ENCODE measurements at places on chromosomes 11 and 22. TPM values are rescaled to one million over a fixed set of nuclear protein-coding genes. Genes with fewer than 3 reads are reported as not detected.

Gene MUC5AC
- not detected for total RNA-seq

Gene APOL3
- 32.4 TPM for total RNA-seq

Gene NCF4
- not detected for total RNA-seq

Gene CNGA4
- total RNA-seq, result 0.17 TPM

Gene CHRNA10
- total RNA-seq, result 0.50 TPM

Gene CNIH2
- 0.17 TPM for total RNA-seq

Gene FGF4
- not detected for total RNA-seq

Gene PEX26
- 7.4 TPM for total RNA-seq
